ENCODE measurements at places on chromosomes 4 and X.

GRCh38 chr4:87985097-87985886 lies 9.8 kb downstream of the SPP1 start:
- peak; percentile 59 for DNase-seq

DNA sequence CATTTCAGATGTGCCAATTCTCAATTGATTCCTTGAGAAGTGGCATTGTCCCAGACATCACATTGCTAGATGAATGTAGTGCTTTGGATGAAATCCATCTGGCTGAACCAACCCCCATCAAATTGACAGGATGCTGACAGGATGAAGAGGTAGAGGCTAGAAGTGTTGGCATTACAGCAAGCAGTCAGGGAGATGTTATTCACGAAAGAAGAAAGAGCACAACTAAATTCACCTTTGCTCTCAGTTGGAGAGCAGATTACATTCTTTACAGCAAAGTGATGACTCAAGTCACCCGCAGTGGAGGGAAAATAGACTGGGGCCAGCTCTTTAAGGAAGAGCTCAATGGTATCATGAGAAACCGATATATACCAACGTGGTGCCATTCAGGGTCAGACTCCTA lies 259.6 kb downstream of the C4orf33 start:
- DNase-seq: no peak

DNA sequence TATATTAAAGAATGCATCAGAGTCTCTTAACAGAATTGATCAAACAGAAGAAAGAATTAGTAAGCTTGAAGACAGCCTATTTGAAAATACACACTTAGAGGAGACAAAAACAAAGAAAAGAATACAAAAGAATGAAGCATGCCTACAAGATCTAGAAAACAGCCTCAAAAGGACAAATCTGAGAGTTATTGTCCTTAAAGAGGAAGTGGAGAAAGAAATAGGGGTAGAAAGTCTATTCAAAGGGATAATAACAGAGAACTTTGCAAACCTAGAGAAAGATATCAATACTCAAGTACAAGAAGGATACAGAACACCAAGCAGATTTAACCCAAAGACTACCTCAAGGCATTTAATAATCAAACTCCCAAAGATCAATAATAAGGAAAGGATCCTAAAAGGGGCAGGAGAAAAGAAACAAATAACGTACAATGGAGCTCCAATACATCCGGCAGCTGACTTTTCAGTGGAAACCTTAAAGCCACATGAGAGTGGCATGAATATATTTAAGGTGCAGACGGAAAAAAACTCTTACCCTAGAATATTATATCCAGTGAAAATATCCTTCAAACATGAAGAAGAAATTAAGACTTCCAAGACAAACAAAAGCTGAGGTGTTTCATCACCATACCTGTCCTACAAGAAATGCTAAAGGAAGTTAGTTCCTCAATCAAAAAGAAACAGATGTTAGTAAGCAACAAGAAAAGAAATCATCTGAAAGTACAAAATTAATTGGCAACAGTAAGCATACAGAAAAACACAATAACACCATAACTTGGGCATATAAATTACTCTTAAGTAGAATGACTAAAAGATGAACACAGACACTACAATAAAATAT lies 36.1 kb downstream of the LRBA start:
- no peak for DNase-seq

- no peak for DNase-seq
Observed at GRCh38 chr4:66284991-66285451, 614.7 kb upstream of the EPHA5 start.

GRCh38 chrX:39907964-39908661 lies 189.6 kb downstream of the BCOR start:
- DNase-seq: no peak

DNA sequence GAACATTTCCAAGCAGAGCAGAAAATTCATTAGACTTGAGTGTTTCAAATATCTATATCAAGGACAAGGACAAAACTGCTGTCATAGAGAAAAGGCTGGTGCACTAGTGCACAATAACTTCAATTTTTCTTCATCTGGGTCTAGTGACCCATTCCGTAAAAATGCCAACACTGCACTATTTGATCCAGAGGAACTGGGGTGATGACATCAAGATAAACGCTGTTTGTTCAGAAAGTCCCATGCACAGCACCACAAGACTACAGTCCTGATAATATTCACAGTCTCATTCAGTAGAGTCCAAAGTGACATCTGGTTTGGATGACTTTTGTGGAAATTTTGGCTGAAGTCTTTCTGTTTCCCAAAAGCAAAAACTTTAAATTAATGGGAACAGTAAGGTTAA lies 303.5 kb upstream of the GALNT7 start:
- no peak for DNase-seq

GRCh38 chr4:30553706-30554105 lies 166.5 kb upstream of the PCDH7 start:
- DNase-seq: no peak

DNA sequence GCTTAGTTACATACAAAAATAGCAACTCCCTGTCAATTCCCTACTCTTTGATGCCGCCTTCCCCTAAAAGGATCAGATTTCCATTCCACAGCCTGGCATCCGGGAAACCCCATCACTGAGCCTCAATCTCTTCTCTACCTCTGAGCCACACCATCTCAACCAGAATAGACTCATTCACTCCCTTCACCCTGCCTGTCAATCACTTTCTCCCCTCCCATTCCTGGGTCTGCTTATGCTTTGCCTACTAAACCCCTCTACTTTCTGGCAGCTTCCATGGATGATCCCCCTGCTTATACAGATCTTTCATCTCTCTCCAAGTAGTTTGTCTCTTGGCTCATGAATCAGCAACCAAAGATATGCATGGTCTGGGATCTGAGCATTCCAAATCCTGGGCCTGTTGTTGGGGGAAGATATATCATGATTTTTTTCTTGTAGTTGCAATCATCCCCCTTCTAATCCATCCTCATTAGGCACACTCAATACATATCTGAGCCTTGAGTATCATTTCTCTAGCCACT lies 2.6 kb downstream of the AMER1 start:
- DNase-seq: no peak

DNA sequence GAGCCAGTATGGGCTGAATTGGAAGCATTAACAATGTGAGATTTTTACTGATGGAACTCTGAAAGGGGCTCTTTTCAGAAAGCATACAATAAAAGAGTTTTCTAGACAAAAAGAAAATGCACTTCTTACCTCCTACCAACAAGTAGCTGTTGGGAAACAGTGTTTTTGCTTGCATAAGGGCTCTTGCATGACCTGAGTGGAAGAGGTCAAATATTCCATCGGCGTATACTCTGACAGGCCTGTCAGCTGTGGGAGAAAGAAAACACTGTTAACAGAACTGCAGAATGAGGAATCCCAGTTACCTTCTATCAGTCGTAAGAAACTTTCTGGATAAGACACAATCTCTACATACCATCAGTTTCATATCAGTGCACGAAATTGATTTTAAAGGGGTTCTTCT lies 39.5 kb downstream of the PCYT1B start:
- no peak for DNase-seq

GRCh38 chr4:74317616-74318246 lies 9.5 kb downstream of the EPGN start:
- no peak for DNase-seq

- DNase-seq: no peak
Observed at GRCh38 chrX:20623448-20623847, 356.7 kb upstream of the RPS6KA3 start.

DNA sequence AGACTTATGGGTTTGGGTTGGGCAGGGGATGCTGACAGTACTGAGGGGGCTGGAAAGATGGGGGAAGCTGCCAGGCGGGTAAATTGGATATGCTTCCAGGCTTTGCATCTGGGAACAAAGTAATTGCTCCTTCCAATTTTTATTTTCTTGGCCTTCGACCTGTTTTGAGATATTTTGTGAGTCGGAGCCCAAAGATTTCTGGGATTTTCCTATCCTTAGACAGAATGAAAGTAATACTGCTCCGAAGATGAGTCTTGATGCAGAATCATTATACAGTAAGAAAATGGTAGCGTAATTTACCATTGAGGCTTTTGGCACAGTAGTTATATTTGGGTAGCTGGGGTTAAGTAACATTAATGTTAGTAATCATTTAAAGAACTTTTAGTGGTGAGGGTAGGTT lies 1.4 kb downstream of the SMARCA5 start:
- no peak for DNase-seq

DNA sequence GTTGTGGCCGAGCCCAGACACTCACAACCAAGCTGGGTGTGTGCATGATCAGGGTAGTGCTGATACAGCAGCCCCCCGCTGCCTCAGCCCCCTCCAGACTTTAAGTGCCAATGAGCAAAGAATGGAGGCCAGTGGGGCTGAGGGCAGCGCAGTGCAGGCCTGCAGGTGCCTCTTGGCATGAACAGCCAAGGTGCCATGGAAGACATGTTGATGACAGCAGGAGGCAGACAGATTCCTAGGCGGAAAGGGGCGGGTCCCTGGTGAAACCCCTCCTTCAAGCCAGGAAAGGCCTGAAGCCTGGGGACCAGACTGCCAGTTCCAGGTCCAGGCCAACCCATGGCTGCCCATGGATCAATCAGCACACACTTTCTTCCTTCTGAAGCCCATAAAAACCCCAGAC lies 253.3 kb upstream of the ETNPPL start:
- no peak for DNase-seq

DNA sequence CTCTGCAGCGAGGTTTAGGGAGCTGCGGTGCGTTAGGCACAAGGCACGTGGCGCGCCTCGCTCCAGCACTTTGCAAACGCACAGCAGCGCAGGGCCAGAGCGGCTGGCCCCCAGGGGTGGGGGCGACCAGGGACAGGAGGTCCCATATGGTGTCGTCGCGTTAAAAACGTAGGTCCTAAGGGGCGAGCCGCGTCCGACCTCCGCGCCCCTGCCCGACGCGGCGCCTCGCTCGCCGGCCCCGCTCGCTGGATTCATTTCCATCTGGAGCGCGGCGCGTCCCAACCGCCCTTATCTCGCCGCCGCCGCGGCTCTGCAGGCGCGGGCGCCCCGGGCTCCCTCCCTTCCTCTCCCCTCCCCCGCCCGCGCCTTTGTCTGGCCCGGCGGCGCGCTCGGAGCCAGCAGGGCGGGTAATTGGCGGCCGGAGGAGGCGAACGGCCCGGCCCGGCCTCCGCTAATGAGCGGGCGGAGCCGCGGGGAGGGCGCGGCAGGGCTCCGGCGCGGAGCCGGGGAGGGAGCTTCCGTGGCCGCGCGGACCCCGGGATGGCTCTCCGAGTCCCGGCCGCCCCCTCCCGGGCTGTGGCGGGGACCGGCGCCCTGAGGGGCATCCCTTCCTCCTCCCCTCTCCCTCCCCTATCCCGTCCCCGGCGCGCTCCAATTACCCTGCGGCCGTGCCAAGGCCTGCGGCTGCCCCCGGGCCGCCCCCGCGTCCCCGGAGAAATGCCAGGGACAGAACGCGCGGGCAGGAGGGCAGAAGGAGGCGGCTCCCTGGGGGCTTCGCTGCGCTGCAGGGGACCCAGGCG lies 409.0 kb downstream of the BCOR start:
- no peak for DNase-seq

GRCh38 chr4:15420642-15421041 lies 7.2 kb upstream of the C1QTNF7 start:
- DNase-seq: no peak

GRCh38 chrX:18455384-18455783 lies 30.0 kb downstream of the CDKL5 start:
- no peak for DNase-seq

GRCh38 chr4:112895811-112896608 lies 153.4 kb upstream of the ANK2 start:
- no peak for DNase-seq

DNA sequence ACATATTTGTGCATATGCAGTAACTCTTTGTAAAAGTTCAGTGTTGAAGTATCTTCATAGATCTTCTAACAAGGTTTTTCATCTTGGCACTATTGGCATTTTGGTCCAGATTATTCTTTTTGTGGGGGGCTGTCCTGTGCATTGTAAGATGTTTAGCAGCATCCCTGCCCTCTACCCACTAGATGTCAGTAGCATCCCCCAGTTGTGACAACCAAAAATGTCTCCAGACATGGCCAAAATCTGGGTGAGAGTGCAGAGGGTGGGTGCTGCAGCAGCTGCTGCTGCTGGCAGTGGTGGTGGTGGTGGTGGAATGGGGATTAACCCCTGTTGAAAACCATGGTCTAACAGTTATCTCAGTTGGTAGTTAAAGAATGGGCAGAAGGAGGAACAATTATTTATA lies 370.0 kb downstream of the GPAT3 start:
- no peak for DNase-seq

DNA sequence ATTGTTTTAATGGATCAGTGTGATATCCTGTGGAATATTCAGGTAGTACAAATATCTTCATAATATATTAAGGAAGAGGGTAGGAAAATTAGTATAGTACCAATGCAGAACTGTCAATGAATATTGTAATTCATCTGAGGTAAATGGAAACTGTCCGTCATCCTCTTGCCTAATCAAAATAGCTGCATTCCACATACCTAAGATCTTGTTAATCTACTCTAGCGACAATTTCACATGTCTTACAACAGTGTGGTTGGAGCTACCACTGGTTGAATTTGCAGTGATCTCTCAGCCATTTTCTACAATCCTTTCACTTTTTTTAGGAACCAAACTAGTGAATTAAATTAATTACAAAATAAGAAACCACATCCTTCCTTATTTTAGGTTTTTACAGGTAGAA lies 117.5 kb downstream of the PCDH18 start:
- no peak for DNase-seq

GRCh38 chr4:26687728-26688127 lies 103.8 kb downstream of the TBC1D19 start:
- no peak for DNase-seq

DNA sequence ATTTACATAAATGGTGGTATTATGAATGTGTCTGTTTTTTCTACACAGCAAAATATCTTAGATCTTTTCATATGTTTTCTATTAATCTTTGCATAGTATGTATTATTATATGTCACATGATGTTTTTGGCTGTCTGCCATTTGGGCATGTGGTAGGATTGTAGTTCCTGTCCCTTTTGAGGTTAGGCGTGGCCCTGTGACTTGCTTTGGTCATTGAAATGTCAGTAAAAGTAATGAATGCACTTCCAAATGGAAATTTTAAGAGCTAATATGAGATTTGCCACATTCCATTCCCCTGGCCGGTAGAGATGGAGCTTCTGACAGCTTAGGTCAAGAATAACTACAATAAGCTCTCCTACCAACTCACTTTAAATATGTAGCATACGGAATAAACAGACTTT lies 45.1 kb downstream of the JADE3 start:
- DNase-seq: no peak

GRCh38 chr4:152369902-152370295 lies 166.0 kb downstream of the FBXW7 start:
- no peak for DNase-seq

DNA sequence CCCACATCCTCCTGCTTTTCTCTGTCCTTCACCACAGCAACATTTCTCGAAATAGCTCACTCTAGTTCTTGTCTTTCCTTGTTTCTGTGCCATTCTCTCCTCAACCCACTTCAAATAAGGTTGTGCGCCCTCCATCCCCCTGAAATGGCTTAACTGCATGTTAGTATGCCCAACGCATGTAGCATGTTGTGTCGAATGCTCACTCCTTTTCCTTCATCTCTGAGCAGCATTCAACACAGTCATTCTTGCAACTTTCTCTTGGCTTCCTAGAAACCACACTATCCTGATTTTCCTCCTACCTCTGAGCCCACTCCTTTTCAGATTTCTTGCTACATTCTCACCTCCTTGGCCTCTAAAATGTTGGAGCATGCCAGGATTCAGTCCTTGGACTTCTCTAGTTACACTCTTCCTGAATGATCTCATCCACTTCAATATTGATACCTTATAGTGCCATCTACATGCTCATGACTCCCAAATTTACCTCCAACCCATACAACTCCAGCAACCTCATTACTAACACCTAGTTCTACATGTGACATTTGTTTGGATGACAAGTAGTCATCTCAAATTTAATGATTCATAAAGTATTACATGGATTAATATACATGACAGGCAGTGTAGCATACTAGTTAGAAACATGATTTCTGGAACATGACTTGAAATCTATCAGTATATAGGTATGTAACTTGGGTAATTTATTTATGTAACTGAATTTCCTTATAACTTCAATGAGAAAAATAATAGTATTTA lies 22.3 kb downstream of the RBMX start:
- DNase-seq: no peak
